ENCODE measurements at places on chromosomes 2 and 18.

GRCh38 chr2:99338029-99338585 is 918 bp downstream of the EIF5B start:
- DNase-seq = no peak

DNA sequence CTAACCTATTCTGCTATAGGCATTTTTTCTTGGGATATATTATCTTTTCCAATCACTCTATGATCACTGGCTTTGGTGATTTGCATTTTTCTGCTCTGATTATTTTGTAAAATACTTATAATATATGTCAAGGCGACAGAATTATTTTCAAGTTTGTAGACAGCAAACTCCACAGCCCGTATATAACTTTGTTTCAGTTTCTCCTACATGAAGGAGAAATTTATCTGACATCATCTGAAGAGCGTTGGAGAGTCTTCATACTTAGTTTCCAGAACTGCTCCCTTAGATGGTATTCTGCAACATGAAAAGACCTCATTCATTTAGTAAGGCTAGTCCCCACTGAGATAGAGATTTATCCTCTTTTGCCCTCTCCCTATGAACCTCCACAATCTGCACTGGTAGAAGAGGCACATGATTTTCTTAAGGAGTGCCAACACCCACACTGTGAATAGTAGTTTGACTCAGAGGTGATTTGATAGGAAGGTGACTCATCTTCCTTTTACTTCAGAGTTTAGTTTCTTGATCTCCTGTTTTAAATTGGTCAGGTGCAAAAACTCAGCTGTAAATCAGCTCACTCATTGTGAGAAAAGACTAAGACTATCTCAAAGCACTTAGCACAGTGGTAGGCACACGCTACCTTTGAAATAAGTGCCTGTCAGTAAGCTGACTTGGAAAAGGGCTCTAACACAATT is 1848.6 kb upstream of the CELF4 start:
- no peak for DNase-seq

- DNase-seq = no peak
Observed at GRCh38 chr2:68317971-68318913, 1.5 kb downstream of the CNRIP1 start.

DNA sequence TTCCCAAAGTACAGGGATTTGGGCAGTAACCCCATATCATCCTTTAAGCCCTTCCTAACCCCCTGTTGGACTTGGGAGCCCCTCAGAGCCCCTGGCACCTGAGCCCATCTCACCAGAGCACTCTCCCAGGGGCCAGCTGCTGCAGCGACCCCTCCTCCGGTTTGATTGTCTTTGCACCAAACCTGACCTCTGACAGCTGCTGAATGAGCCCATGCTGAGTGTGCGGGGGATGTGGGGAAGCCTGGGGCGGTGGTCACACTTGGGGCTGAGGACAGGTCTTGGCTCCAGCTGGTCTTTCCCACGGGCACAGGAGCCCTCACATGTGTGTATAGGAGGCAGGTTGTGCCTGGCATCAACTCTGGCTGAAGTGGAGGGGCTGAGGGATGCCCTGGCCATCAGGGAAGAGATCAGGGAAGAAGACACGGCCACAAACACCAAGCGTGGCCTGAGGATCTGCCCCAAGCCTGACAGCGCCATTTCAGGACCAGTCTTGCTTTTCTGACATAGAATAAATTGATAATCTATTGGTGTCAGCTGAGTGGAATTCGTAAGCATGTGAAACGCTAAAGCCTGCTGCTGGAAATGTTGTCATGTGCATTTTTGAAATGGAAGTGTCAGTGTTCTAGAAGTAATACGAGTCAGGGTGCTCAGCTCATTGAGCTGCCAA is 102.4 kb downstream of the ACKR3 start:
- no peak for DNase-seq

- no peak for DNase-seq
Observed at GRCh38 chr2:213995400-213996105, 415.3 kb upstream of the VWC2L start.

DNA sequence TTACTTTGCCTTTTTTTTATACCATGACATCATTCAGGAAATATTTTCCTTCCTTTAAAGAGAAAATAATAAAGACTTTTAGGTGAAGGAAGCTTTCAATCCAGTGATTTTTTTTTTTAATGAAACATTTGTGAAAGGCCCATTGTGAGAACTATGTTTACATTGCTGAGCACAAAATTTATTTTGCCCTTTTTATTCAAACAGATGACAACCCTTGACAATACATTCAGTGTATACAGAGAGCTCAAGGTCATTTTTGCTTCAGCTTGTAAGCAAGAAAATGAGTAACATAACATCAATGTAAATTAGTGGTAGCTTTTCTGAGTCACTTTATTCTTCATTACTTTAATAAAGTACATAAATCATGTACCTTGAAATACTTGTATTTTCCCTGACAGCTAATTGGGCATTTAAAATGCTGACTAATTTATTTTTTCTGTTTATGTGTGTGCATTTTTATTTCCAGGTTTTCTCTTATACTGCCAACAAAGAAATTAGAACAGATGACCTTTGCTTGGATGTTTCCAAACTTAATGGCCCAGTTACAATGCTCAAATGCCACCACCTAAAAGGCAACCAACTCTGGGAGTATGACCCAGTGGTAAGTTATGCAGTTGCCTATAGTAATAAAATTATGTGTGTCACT is 121.6 kb downstream of the GALNT1 start:
- DNase-seq = no peak

GRCh38 chr2:184006998-184007397 is 591.3 kb upstream of the ZNF804A start:
- no peak for DNase-seq

DNA sequence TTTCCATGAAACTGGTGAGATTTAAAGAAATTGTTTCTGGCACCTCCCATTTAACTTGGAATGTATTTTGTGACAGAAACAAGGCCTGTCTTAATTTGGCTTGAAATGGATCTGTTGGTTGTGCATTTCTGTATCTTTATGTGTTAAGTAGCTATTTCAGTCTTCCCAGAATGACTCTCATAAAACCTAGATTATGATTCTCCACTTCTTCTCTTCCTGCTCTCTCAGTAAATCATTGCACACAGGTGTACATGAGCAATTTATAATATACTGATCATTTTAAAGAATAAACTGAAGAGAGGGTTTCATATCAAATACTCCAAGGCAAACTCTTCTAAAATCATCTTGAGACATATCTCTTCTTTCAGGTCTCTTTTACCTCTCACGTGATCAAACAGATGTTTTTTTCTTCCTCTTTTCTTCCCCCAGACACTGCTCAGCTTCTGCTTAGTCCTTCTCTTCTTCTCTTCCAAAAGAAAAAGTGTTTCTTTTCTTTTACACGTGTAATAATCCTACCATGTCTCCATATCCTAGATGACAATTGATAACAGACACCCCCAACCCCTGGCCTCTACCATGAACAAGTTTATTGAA is 112.0 kb downstream of the PPP1R1C start:
- DNase-seq = no peak

GRCh38 chr2:23420840-23421476 is 36.0 kb downstream of the KLHL29 start:
- DNase-seq = peak; percentile 40

DNA sequence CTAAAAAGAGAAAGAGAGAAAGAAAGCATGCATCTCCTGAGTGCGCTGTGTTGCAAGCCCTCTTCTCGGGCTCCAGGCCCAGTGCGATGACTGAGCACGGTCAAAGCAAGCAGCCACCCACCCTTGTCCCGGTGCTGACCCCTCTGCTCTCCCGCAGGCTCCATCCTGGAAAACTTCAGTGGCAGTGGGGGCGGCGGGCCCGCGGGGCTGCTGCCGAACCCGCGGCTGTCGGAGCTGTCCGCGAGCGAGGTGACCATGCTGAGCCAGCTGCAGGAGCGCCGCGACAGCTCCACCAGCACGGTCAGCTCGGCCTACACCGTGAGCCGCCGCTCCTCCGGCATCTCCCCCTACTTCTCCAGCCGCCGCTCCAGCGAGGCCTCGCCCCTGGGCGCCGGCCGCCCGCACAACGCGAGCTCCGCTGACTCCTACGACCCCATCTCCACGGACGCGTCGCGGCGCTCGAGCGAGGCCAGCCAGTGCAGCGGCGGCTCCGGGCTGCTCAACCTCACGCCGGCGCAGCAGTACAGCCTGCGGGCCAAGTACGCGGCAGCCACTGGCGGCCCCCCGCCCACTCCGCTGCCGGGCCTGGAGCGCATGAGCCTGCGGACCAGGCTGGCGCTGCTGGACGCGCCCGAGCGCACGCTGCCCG is 252.5 kb downstream of the GLI2 start:
- no peak for DNase-seq

DNA sequence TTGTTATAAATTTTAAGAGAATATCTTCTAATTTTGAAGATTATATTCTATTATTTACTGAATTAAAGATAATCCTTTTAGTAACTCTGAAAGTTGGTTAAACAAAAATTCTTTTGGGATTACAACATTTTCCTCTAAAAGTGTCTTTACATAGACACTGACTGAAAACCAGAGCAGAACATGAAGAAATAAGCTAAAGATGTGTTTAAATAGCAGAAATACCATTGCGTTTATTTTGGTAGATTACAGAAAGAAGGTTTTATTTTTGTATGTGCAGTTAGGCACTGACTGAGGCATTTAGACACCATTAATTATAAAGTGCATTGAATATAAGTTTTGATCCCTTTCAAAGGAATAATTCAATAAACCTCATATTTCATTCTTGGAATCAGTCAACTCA is 13.5 kb upstream of the NPC1 start:
- no peak for DNase-seq

- no peak for DNase-seq
Observed at GRCh38 chr2:65656160-65656718, 223.8 kb upstream of the SPRED2 start.

- DNase-seq = no peak
Observed at GRCh38 chr18:10670856-10671255, 145.0 kb downstream of the NAPG start.

GRCh38 chr18:6917072-6917471 is 187.6 kb downstream of the ARHGAP28 start:
- no peak for DNase-seq

DNA sequence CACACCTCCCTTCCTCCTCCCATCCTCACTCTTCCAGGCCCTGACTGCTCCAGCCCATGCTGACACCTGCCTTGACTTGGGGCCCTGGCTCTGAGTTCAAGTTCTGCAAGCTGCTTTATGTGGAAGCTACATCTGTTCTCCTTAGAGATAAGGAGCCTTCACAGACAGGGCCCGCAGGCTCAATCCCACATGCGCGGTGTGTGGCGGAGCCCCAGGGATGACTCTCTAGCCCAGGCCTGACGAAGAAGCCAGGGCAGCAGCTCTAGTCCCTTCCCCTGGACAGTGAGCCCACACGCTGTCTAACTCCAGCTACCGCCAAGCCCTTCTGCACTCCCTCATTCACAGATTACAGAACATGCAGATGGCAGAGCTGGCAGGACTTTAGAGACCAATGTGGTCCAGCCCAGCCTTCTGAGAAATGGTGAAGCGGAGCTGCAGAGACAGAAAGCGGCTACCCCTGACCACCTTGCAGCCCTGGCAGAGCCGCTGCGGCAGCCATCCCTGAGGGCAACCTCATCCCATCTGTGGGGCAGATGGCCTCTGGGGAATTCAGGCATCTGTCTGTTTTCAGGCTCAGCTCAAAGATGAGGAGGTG is 304.3 kb downstream of the CELF4 start:
- DNase-seq = no peak

GRCh38 chr2:166351319-166351718 is 24.4 kb downstream of the SCN9A start:
- DNase-seq = no peak

DNA sequence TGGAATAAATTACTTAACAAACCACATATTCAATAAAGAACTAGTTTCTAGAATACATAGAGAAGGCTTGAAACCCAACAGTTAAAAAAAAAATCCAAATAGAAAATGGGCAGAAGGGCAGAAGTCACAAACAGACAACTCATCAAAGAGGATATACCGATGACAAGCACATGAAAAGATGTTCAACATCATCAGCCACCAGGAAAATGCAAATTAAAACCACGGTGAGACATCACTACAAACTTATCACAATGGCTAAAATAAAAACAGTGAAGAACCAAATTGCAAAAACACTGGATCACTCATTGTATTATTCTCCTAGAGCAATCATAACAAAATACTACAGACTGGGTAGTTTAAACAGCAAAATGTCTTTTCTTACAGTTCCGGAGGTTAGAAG is 14.5 kb downstream of the SESTD1 start:
- no peak for DNase-seq

DNA sequence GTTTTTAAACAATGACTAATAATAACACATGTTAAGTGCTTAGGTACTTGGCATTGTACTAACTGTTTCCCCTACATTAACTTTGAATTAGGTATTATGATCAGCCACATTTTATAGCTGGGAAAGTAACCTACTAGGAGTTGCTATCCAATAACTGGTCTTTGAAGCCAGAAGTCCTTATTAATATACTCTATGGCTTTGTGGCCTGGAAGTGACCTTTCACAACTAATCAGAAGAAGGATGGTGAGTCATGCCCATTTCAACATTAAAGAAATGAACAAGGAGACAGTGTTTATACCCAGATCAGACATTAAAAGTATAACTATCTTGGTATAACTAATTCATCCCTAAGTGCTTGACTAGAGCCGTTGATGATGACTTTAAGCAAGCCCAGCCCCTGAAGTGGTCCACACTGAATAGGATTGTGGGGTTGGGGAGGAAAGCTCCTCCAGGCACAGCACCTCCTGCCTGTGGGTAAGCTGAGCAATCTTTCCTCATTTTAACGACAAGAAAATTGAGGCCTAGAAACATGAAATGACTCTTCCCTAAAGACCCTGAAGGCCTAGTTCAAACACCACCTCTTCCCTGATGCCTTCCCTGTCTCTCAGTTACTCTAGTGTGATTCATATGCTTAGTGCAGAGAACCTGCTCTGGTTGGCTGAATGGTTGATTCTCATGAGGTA is 71.6 kb upstream of the RFX8 start:
- no peak for DNase-seq

DNA sequence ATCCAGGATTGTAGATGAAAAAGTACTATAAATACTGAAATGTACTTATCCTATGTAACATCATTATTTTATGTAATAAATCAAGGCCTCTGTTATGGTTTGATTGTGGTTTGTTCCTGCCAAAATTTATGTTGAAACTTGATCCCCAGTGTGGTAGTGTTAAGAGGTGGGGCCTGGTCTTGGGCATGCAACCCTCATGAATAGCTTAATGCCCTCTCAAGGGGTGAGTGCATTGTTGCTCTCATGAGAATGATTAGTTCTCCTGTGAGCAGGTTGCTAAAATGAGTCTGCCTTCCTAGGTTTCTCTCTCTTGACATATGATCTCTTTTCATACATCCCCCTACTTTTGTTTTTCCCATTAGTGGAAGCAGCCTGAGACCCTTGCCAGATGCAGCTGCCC is 915.4 kb downstream of the TSN start:
- DNase-seq = no peak

GRCh38 chr2:168703926-168704325 is 98.5 kb upstream of the NOSTRIN start:
- no peak for DNase-seq

Data from H1 (cell line).